Retina (tissue), 1 donor: ENCODE measurements at places on chromosomes 3 and 15.

- peak; percentile 87 for DNase-seq
Observed at GRCh38 chr3:117922039-117922438, 1112.6 kb downstream of the IGSF11 start.

DNA sequence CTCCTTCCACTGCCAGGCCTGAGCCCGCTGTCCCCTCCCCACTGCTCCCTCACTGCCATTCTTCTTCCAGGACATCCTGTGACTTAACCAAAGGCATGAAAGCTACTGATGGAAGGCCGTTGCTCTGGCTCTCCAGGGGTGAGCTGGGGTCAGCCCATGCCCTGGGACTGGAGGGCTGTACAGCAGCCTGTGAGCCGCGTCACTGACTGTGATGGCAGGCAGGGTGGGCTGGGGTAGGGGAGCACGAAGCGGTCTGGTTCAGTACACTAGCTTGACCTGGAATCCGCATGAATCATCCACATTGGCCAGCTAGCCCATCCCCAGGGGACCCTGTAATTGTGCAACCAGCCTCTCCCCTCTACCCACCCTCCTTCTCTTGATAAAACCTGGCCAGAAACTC, 30.8 kb downstream of the CORO2B start:
- no peak for DNase-seq

DNA sequence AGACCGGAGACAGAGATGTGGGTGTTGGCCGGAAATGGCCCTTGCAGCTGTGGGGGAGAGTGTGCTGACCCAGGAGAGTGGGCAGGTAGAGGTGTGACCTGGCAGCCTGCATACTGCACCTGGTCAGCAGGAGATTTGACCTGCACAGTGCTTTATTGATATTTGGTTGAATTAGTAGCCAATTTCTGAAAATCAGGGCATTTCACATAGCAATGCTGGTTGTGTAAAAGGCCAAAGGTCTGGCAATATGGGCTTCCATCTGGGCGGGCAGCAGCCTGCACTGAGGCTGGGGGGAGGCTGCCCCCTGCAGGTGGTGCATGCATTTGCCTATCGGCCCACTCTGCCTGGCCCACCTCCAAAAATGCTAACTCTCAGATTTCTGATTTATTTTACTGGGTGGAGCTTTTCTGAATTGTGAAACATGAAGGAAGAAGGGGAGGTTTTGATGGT, 9.4 kb upstream of the MGLL start:
- no peak for DNase-seq

DNA sequence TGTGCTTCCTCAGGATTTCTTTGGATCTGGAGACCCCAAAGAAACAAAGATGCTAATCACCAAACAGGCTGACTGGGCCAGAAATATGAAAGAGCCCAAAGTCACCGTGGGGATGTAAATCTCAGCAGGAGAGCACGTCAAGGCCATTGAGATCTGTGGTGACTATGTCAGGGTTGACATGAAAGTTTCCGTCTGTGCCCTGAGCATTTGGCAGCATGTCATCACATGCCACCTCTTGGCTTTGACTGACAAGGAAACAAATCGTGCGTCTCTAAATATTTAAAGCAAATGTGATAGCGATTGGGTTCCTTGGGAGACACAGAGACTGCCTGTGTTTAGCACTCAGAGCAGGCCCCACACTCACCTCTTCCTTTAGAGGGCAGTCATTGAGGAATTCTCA, 35.2 kb downstream of the EFCAB12 start:
- no peak for DNase-seq

- DNase-seq = no peak
Observed at GRCh38 chr15:58142827-58143461, 4.8 kb downstream of the AQP9 start.

- DNase-seq = no peak
Observed at GRCh38 chr3:194837457-194838127, 151.9 kb downstream of the FAM43A start.

DNA sequence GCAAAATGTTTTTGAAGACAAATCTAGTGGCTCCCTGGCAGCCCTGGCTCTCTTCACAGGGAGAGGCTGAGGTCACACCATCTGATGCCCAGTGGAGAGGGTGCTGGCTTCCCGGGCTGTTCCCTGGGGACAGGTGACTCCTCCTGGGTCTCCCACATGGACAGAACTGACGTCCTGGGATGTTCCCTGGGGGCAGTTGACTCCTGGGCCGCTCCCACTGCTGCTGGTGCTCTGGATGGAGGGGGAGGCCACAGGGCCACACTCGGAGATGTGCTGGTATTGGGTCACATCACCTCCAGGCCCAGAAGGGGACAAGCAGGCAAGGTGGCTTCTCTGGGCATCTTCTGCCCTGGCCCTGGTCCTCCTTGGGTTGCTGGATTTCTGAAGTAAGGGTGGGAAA, 27.8 kb upstream of the ACAD9 start:
- DNase-seq = no peak

DNA sequence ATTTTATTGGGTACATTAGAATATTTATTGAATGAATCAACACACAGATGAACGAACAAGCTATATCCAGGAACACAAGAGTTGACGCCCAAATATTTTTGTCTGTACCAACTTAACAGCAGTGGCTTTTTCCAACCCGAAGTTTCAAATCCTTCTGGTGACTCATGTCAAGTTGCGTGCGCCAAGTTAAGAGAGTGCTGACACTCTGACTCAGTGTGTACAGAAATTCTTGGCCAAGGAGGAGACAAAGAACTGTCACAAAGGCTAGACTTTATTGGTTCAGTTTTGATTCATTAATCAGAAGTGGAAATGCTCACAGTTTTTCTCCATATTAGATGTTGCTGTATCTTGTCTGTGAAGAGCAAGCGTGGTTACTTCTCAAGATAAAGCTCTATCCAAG, 59.6 kb upstream of the TSC22D2 start:
- DNase-seq = no peak

DNA sequence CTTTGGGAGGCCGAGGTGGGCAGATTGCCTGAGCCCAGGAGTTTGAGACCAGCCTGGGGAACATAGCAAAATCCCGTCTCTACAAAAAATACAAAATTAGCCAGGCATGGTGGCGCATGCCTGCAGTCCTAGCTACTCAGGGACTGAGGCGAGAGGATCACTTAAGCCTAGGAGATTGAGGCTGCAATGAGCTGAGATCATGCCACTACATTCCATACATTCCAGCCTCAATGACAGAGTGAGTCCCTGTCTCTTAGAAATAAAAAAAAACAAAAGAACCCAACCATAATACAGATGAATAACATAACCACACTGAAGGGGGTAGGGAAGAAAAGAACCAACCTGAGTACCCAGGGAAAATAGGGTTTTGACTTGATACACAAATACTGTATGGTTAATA, 19.7 kb upstream of the CGNL1 start:
- DNase-seq = no peak

DNA sequence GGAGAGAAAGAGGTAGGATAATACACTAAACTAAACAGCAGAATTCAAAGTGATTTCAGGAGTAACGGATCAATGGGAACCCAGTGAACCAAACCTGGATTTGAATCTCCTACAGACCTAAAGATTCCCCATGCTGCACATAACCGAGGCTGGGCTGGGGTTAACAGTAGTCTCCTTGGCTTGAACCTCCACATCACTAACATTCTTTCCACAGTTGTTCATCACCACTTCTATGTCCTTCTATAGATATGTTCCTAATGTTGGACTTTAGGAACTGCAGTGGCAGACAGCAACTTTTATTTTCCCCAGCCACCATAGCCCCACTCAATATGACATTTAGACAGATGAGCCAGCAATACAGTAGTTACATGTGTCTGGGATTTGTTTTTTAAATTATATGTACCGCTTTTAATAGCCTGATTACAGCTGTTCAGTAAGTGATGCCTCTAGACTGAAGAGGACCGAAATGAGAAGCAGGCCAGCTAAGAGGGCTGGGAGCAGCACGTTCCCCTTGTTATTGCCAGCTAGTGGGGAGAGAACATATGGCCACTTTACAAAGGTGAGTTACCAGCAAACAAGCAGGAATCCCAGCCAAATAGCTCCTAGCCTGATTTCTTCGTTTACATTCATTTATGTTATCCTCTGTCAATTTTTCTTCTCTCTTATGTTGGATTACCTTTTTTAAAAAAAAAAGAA, 472.6 kb upstream of the CDIN1 start:
- no peak for DNase-seq

- DNase-seq = peak; percentile 66
Observed at GRCh38 chr15:34588046-34588674, 4.7 kb upstream of the GOLGA8B start.

DNA sequence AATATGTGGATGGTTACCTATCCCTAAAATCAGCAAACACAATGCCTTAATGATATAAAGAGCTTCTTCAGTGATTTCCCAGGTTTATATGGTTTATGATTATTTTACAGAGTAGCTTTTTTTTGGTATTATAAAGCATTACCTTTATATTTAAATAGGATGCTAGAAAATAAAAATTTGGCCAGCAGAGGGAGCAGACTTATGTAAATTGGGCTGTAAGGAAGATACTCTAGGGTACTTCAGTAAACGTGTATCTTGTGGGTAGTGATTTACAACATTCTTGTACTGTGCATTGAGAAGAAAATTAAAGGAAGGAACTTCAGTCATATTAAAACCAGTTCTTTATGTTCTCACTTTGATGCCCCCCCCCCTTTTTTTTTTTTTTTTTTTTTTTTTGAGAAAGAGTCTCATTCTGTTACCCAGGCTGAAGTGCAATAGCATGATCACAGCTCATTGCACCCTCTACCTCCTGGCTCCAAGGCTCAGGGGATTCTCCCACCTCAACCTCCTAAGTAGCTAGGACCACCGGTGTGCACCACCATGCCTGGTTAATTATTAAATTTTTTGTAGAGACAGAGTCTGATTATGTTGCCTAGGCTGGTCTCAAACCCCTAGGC, 167.9 kb downstream of the BBX start:
- no peak for DNase-seq

GRCh38 chr3:65562447-65562846, 476.3 kb downstream of the MAGI1 start:
- DNase-seq = no peak

DNA sequence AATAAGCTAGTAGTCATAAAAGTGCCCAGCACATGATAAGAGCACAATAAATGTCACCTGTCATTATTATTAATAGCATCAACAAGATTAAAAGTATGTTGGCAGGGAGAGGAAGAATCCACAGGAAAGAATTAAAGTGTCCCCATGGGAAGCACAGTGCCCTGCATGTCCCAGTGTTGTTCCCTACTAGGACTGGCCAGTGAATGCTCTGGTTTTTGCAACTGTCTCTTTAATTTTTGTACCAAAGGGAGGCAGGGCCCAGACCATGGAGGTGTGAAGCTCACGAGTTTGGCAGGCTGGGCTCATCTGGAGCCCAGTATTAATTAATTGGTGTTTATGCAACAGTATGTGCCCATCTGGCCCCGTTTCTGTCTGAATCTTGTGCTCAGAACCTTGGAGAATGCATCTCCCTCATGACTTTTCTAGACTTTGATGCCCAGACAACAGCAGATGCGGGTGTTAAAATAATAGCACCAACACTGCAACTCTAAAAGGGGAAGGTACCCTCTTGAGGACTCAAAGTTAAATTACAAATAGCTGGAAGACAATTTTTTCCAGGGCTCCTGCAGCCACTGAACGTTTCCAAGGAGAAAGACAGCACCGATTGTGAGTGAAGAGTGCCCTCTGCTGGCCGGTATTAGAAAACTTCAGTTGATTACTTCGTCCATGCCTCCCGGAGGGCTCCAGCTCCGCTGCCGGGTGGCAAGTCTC, 71.9 kb upstream of the SPATA12 start:
- DNase-seq = peak; percentile 87

DNA sequence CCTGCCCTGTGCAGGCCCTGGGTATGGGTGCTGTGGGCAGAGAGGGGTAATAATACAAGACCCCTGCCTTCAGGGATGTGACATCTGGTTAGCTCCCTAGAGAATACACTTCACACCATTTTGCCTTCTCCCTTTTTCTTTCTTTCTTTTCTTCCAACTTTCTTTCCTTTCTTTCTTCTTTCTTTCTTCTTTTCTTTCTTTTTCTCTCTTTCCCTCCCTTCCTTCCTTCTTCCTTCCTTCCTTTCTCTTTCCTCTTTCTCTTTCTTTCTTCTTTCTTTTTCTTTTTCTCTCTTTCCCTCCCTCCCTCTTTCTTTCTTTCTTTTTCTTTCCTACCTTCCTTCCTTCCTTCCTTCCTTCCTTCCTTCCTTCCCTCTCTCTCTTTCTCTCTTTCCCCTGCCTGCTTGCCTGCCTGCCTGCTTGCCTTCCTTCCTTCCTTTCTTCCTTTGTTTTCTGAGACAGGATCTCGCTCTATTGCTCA, 68.4 kb upstream of the ABHD17C start:
- DNase-seq = no peak

DNA sequence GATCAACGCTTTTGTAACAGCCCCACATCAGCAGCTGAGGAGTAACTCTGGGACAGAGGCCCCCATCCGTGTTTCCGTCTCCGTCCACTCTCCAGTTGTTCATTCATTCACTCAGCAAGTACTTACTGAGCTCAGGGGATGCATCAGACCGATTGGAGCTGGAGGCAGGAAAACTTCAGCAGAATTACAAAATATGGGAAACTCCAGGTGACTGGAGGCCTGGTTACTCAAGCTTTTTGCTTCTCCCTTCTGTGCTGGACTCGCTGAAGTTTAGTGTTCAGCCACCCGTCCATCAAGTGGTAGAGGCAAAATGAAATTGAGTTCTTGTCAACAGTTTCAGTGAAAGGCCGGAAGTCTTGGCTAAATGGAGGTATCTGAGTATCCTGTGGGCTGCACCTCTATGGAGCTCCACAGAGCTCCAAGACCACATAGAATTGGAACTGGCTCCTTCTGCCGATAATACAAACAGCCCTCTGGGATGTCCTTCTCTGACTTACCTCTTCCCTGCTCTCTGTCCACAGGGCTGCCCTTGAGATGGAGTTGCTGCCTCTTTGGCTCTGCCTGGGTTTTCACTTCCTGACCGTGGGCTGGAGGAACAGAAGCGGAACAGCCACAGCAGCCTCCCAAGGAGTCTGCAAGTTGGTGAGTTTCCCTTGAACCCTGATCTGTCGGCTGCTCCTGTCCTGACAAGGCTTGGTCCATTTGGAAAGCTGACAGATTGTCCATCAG, 14.7 kb downstream of the NRROS start:
- no peak for DNase-seq

DNA sequence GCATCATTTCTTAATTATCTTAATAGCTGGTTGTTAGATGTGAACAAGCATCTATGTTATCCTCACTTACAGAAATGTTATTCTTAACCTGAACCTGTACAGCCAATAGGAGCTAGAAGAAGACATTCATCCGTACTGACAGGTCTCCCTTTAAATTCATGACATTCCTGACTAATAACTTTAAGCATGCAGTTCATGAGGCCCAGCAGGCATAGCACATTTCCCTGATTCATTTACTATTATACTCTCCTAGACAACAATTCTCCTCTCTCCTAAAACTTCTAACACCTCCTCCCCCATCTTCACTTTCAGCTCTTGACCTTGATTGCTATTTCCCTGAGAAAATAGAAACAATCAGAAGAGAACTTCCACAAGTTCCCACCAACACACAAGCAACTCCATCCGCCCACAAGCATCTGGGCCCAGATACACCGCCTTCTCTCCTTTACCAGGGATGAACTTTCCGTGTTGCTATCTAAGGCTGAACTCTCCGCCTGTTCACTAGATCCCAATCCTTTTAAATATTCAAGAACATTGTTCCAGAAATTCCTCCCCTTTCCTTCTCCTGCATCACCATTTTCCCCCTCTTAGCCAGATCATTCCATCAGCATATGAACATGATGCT, 62.9 kb upstream of the SPRED1 start:
- peak; percentile 31 for DNase-seq
